ENCODE measurements at places on chromosomes 7 and 10.

DNA sequence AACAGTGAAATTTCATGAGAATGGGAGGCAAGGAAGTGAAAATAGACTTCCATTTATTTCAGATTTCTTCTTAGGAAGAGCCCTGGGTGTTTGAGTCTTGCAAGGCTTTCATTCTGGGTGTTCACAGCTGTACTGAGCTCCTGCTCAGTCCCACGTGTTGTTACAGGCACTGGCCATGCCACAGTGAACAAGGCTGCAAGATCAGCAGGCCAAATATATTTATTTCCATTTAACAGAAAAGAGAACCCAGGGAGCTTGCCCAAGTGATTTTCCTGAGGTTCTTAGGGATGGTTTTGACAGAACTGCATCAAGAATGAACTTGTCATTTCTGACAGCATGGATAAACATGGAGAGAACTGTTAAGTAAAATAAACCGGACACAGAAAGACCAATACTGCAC lies 54.5 kb upstream of the CD36 start:
- no peak for DNase-seq

DNA sequence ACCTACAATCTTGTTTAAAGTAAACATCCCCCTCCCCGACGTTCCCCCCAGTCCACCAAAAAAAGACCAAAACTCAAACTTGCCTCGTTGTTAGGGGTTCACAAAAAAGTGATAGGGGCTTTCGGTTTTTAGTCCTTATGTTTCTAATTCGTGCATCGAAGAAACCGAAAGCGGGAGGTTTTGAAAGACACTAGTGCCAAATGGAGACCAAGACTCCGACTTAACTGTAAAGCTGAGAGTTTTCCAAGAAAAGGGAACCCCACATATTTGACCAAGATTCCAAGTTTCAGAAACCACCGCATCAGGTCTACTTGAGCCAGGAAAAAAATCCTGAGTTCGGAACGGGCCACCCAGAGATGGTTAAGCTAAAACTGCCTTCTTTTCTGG lies 534 bp downstream of the PSMA2 start:
- no peak for DNase-seq

GRCh38 chr7:1176891-1177373 lies 16.9 kb upstream of the ZFAND2A start:
- peak; percentile 32 for DNase-seq

DNA sequence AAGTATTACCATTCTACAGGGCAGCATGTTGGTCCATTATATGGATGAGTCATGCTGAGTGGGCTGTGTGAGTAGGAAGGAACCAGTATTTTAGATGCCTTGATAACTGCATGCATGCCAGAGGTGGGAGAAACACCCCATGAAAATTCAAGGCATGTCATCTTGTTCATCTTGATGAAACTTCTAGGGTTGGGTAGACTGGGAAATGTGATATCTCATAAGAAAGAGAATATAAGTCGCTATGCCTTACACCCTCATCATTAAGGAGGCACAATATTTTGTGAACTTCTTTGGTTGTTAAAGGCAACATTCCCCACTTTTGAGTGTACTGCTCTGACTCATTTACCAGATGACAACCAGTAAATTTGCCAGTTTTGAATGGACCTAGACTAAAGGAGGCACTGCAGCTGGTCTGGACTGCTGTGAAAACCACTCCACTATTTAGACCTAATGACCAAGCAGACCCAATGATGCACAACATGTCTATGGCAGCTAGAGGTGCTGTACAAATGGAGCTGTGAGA lies 48.0 kb downstream of the ZNF365 start:
- DNase-seq: no peak

DNA sequence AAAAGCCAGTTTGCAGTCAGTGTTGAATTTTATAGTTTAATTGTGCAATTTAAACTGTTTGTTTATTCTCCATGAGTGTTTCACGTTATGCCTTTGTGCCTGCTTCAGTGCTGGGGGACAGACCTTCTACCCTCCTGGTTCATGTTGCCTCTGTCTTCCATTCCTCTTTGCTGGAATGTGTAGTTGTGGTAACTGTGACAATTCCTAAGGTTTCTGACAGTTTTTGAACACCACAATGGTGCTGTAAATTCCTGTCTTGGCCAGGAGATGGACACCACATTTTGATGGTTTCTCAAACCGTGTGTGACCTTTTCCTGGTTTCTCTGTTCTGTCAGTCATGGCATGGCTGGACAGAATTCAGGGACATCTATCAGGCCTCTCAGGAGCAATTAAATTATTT lies 201.7 kb downstream of the BICC1 start:
- DNase-seq: no peak

DNA sequence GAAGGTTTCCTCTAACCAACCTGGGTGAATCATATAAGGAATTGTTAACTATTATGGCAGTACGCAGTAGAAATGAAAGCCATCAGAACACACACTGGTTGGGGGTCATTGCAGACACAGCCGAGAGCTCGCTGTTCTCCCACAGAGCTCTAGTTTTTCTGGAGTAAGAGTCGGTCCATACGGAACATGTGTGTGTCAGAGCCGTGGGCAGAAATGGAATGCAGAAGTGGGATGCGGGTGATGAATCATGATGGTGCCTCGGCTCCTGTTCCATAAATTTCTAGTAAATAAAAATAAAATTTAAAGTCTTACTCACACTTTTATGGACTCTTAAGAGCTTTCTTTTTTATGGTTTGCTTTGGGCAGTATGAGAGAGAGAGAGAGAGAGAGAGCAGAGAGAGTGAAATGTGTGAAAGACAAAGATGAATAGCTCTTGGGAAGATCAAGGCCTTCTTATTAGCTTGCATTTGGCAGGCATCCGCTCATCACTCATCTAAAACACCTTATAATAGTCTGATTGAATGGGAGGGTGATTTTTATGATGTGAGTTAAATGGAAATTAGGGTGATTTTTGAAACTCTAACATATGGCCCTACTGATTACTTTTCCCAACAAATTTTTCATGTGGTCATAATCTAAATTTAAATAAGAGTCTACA lies 98.8 kb upstream of the PFKP start:
- DNase-seq: no peak

DNA sequence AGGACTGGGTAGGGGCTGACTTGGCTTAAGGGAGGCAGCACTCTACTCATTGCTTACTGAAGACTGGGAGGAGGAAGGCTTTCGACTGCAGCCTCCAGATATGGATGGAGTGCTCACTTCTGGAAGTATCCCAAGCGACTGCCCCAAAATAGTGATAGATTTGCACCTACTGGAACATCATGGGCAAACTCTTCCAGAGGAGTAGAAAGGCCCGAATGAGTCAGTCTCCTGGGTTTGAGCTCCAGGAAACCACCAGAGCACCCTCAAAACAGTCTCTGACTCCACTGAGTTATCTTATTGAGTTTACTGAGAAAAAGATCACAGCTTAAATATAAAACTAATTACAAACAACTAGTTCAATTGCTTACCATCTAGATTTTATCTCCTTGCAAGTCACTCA lies 37.2 kb upstream of the PDLIM1 start:
- DNase-seq: no peak

- DNase-seq: no peak
These were observed 8.5 kb upstream of the IL2RA start for GRCh38 chr10:6070660-6071059.

DNA sequence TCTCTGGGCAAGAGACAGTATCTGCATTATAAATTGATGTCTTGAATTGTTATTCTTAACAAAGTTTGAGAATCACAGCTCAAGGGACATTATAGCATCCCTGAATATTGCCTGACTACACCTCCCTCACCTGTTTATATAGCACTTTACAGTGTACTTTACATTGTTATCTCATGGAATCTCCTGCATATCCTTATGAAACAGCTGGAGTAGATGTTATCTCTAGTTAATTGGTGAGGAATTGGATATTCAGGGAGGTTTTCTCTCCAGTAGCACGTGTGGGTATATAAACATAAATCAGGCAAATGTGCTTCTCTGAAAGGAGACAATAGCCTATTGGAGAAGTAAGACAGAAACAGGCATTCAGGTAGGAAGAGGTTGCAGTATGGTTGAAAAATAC lies 117.2 kb downstream of the SRI start:
- no peak for DNase-seq

- no peak for DNase-seq
These were observed 92.2 kb downstream of the AVL9 start for GRCh38 chr7:32587411-32587948.

DNA sequence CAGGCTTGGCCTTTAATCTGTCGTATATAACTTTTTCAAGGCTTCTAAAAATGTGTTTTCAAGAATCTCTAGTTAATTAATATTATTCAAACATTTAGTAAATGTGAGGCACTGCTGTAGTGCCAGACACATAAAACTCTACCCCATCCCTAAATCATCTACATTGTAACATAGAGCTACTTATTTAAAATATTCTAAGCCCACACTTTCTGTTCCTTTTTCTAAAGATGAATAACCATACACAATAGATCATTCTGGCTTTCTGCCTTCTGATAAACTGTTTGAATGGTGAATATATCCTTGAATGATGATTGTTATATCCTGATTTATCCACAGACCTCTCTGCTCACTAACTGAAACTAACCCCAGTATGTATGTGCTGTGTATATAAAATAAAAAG lies 41.4 kb downstream of the BRAF start:
- DNase-seq: no peak

GRCh38 chr7:155383756-155384491 lies 74.0 kb upstream of the EN2 start:
- DNase-seq: no peak

GRCh38 chr10:63275094-63275493 lies 142.0 kb downstream of the NRBF2 start:
- DNase-seq: no peak

- no peak for DNase-seq
These were observed 36.5 kb downstream of the ETV1 start for GRCh38 chr7:13952921-13953320.
